T-helper 17 cell (primary cell): ENCODE measurements at places on chromosomes 4 and X.

GRCh38 chr4:3135155-3136011, 60.9 kb downstream of the HTT start:
- no peak for DNase-seq

DNA sequence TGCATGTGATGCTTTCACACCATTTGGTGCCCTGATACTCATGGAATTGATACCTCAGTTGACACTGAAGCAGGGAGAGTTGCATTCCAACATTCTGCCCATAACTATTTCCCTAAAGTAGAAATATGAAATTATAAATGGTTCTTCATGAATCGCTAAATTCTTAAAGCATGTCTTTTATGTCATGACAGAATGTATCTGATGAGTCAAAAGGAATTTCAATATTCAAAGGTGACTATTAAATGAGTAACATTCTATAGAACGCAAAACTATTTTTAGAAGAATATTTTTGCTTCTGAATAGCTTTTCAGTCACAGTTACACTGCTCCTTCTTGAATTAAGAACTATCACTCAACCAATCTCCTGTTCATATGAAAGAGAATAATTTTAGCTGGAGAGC, 152.8 kb downstream of the ADGRA3 start:
- no peak for DNase-seq

- DNase-seq = no peak
Measured at GRCh38 chrX:43500246-43500645, 155.9 kb upstream of the MAOA start.

GRCh38 chrX:24879679-24880078, 136.1 kb downstream of the ARX start:
- no peak for DNase-seq

DNA sequence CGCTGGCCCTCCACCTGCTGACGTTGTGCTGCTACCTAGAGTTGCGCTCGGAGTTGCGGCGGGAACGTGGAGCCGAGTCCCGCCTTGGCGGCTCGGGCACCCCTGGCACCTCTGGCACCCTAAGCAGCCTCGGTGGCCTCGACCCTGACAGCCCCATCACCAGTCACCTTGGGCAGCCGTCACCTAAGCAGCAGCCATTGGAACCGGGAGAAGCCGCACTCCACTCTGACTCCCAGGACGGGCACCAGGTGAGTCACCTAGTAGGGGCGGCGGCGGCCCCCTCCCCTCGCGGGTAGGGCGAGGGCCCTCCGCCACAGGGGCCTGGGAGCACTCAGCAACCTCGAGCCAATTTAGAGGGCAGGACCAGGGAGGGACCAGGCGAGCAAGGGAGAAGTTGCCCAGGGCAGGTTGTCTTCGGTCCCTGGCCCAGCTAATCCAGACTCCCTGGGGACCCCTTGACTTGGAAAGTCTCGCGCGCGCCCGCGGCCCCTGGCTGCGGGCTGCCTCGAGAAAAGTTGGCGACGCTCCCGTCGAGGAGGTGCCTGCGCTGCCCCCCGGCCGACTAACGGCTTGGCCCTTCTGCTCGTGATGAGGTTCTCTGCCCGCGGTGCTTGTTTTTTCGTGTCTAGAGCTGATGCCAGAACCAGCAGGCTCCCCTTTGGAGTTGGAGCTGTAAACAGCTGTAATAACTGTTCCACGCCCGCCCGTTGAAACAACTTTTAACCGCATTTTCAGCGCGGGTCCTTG, 717 bp downstream of the EDA start:
- no peak for DNase-seq

DNA sequence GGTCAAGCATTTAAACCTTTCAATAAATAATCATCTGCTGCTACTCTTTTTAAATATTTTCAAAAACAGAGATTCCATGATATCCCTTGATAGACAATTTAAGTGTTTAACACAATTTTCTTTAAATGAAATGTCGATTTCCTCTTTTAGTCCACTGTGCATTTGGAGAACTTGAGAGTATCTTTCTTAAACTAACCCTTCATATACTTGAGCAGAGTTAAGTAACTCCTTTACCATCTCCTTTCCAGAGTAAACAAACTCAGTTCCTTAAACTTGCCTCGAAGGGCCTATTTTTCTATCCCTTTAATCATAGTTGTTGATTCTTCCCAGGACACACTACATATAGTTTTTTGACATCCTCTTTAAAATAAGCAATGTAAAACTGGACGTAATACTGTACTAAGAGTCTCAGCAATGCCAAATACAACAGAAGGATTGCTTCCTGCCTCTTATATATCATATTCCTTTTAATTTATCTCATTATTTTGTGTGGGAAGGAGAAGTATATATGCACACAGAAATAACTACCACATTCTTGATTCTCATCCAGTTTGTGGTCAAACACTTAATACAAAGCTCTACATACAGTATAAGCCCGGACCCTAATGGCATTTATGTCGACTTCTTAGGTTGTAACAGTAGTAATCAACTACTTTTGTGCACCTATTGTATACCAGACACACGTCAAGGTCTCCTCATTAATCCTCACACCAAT, 22.8 kb downstream of the RAB28 start:
- DNase-seq = no peak

GRCh38 chr4:75135068-75135825, 202.3 kb downstream of the PARM1 start:
- no peak for DNase-seq

GRCh38 chr4:80370635-80371034, 35.1 kb downstream of the CFAP299 start:
- DNase-seq = no peak

DNA sequence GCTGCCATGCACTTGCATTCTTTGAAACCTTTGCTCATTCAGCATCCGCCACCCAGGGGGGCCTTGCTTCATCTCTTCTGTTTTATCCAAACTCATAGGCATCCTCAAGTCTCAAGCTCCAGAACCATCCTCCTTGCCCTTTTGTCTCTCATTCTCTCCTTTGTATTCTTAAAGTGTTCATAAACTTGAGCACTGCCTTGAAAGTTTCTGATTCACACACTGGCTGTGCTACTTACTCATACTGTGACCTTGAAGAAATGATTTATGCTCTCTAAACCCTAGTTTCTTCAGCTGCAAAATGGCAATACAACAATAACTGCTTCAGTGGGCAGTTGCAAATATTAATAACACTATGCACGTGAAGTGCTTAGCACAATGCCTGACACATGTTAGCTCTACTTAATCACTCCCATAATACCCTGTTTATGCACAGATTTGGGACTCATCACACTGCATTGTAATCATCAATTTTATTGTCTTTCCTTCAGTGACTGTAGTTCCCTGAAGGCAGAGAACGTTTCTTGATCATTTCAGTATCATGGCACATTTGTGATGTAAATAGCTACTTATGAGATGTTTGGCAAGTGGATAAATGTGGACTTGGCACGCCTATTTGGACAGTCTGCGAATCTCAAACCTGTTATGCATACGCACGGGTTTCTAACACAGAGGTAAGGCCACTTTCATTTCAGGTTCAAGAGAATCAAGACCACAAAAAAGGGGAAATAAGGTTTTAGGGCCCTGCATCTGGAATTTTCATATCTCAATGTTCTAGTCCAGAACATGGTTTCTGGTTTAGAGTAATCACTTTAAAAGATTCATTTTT, 291.0 kb downstream of the LDB2 start:
- DNase-seq = no peak

DNA sequence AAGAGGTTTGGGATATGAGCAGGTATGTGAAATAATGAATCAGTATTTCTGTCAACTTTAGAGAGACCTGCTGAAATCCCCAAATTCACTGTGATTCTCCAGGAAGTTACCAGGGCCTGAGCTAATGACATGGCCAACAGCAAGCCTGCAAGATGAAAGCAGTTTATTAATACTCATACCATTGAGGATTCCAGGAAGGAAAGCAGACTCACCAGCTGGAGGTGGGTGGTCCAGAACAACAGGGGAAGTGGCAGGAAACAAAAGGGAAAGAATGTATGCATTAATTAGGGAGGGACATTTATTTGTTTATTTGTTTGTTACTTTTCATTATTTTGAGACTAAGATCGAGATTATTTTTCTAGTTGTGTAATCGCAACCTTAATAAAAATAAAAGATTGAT, 196.6 kb upstream of the AGA start:
- no peak for DNase-seq

- DNase-seq = no peak
Measured at GRCh38 chrX:13307041-13307440, 12.8 kb downstream of the ATXN3L start.

DNA sequence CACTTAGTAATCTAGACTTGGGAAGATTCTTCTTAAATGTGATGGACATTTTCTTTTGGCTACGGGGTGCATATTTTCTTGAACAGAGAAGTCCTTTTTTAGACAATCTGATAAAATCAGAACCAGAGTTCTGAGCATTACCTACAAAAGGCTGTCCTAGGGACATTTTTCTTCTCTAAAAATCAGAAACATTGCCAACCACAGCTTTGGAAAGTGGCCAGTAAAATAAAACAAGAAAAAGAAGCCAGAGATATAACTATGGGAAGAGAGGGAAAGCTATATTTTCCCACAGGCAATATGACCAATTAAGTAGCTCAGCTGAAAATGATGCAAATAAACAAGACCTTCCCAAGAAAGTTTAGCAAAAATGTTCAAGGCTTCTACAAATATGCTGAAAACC, 55.9 kb downstream of the MXRA5 start:
- no peak for DNase-seq

GRCh38 chr4:87423317-87424098, 1.1 kb downstream of the NUDT9 start:
- DNase-seq = no peak

DNA sequence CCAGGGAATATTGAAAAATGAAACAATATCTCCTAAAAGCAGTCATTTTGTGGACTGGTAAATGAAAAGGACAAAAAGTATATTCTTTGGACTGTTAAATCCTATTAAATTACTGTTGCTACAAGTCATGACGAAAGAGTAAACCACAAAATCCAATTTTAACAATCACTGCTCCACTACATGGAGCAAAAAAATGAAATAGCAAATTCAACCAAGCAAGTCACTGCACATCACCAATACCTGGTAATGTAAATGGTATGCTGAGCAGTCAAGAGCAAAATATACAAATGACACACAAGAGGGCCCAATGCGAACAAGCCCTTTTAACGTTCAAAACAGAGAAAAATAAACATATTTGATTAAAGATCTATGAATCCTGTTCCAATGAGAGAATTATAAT, 126.2 kb downstream of the KLHL13 start:
- no peak for DNase-seq

GRCh38 chr4:15920723-15921591, 17.6 kb downstream of the FGFBP1 start:
- DNase-seq = no peak

- DNase-seq = no peak
Measured at GRCh38 chrX:154036513-154036912, 16.8 kb upstream of the IRAK1 start.

GRCh38 chr4:162770761-162771490, 395.8 kb downstream of the NAF1 start:
- DNase-seq = no peak

DNA sequence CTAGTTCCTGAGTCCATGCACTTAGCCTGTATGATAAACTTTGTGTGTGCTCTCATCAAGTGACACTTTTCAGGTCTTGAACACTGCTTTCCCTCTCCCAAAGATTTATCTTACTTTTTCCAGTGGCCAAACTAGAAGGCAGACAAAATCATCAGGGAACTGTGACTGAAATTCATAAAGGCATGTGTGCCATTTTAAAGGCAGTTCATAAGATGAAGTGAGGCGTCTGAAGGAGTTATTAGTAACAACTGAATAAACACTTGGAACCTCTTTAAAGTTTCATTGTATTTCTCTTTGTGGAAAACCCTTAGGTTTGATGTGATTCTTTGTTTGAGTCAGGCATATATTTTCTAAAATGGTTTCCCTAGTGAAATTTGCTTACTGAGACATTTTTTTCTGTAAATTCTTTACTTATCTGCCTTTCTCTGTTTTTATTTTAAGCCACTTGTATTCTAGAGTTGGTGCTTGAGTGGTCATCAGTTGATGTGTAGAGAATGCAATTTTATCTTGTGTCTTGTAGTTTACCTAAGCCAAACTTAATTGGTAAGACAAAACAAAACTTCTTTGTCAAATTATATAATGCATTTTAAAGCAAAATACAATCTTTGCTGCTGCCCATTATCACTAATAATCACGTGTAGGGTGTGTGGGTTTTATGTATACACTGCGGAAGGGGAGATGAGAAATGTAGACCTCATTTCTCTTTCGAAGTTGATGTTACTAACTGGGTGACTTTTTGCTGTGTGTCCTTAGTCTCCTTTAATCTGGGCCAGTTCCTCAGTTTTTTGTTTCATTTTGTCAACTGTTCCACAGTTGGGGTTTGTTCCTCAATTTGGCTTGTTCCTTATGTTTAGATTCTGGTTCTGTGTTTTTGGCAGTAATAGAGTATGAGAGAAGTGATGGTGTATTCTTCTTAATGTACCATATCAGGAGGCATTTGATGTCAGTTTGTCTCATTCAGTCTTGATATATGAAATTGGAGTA, 56.8 kb downstream of the RBPJ start:
- no peak for DNase-seq

- DNase-seq = no peak
Measured at GRCh38 chrX:9416562-9417348, 48.1 kb upstream of the TBL1X start.
